ENCODE measurements at places on chromosomes 2 and 18. TPM values are rescaled to one million over a fixed set of nuclear protein-coding genes. Genes with fewer than 3 reads are reported as not detected.

- no peak for DNase-seq
Observed at GRCh38 chr18:57443702-57444101, 8.5 kb downstream of the ONECUT2 start.

- no peak for DNase-seq
Observed at GRCh38 chr2:17196380-17196779, 321.9 kb downstream of the RAD51AP2 start.

GRCh38 chr2:32926708-32927084 lies 20.1 kb upstream of the LTBP1 start:
- DNase-seq: no peak

GRCh38 chr2:238945433-238946150 lies 97.7 kb downstream of the TWIST2 start:
- DNase-seq: no peak

DNA sequence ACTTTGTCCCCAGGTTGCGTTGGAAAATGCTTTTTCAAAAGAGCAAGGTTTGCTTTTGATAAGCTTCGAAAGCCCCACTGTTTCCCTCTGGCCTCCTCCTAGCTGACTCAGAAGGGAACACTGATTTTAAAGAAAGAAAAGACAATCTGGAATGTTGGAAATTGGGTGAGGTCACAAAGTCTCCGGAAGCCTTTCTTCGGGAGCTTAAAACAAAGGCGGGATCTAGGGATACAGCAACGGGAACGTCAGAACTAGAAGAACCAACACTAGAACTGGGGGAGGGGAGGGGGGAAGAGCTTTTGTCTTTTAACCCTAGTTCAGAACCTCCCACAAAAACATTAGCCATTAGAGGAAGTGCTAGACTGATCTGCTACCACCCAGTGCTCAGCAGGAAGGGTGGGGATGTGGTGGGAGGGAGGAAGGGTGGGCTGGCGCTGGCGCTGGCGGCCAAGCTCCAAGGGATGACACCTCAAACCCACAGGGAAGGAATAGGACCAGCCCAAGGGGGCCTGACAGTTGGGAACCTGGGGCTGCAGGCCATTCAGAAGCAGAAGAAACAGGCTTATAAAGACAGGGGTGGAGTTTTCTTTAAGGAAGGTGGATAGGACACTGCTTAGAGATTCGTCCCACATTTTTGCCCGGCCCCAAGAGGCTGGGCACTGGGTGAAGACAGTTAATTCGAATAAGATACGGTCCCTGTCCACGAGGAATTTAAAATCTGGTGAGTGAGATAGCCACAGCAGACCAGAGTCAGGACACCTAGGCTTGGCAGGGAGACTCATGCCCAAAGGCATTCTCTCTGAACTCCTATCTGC lies 1.7 kb downstream of the TMSB10 start:
- DNase-seq: no peak

- DNase-seq: peak; percentile 42
Observed at GRCh38 chr2:20582600-20583221, 68.2 kb downstream of the HS1BP3 start.

DNA sequence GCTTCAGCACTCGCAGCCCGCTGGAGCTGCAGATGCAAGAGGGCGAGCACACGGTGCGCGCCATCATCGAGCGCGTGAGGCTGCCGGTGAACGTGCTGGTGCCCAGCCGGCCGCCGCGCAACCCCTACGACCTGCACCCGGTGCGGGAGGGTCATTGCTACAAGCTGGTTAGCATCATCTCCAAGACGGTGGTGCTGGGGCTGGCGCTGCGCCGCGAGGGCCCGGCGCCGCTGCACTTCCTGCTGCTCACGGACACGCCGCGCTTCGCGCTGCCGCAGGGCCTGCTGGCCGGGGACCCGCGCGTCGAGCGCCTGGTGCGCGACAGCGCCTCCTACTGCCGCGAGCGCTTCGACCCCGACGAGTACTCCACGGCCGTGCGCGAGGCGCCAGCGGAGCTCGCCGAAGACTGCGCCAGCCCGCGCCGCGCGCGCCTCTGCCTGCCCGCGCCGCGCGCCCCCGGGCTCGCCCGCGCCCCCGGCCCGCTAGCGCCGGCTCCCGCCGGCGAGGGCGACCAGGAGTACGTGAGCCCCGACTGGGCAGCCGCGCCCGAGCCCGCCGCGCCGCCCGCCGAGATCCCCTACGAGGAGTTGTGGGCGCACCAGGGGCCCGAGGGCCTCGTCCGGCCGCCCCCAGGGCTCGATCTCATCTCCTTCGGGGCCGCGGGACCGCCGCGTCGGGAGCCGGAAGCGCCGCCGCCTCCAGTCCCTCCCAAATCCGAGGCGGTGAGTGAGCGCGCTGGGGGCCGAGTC lies 11.8 kb downstream of the GAREM2 start:
- DNase-seq: peak; percentile 89

- no peak for DNase-seq
Observed at GRCh38 chr18:71625556-71626090, 918.5 kb downstream of the CBLN2 start.

DNA sequence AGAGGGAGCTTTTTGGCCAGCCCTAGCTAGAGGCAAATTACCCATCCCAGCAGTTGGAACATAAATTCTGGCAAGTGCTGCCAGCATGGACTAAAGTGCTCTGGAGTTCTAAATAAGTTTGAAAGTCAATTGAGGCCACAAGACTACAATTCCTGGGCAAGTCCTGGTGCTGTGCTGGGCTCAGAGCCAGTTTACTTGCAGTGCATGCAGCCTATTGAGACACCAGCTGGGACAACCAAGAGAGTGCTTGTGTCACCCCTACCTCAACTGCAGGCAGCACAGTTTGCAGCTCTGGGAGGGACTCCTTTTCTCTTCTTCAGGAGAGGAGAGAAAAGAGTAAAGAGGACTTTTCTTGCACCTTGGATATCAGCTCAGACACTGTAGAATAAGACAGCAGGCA lies 277.2 kb upstream of the TMEFF2 start:
- no peak for DNase-seq

GRCh38 chr18:55491616-55492015 lies 96.4 kb downstream of the TCF4 start:
- no peak for DNase-seq

DNA sequence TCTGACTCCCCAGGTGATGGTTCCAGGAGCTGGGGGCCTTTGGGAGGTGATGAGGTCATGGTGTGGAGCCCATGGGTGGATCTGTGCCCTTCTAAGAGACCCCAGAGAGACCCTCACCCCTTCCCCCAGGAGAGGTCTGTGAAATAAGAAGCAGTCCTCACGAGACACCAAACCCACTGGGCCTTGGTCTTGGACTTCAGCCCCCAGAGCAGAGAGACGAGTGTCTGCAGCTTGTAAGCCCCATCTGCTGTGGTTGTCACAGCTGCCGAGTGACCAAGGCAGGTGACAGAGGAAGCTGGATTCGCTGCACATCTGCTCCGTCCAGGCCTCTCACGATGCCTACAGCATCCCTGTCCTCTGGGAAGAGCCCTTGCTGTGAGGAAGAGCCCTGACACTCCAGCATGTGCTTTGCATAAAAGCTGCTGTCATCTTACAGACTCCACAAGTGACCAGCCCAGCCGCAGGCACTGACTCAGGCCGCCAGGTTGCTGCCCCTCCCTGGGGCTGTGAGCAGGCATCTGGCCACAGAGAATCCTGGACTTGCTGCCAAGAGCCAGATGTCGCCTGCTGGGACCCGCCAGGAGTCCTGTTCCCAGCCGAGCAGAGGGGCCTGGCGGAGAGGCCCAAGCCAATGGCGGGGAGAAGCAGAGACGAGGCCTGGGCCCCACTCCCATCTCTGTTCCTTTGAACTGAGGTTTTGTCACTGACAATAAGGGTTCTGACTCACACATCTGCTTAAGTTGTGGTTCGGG lies 150.8 kb downstream of the PXDN start:
- no peak for DNase-seq

DNA sequence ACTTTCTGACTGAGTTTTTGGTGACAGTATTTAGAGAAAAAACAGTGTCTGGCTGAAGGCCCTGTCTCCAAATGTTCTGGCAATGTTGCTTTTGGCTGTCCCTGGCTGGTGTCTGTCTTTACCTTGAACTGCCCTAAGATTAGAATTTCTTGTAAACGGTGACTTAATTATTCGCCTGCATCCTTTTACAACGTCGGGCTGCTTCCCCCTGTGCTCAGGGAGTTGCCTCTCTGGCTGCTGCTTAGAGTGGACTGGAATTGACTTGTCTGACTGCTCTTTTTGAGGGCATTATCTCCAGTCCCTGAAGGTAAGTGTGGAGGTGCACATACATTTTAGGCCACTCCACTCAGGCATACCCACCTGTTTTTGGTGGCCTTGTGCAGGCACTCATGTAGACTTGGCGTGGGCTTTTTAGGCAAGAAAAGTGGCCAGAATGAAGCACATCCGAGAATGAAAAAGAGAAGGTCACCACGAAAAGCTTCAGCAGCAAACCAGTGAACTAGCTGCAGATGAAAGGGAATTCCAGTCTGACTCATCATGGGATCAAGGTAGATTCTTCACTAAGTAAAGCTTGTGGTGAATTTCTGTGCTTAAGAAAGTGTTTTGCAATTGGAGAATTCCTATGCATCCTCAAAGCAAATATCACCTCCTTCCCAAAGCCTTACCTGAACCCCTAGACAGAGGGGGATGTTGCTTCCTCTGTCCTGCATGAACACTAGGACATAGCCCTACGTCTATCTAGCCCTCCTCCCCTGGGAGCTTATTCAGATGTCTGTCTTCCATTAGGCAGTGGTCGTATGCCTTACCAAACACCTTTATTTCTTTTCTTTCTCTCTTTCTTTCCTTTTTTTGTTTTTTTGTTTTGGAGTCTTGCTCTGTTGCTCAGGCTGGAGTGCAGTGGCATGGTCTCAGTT lies 230.3 kb upstream of the TRIB2 start:
- DNase-seq: no peak

DNA sequence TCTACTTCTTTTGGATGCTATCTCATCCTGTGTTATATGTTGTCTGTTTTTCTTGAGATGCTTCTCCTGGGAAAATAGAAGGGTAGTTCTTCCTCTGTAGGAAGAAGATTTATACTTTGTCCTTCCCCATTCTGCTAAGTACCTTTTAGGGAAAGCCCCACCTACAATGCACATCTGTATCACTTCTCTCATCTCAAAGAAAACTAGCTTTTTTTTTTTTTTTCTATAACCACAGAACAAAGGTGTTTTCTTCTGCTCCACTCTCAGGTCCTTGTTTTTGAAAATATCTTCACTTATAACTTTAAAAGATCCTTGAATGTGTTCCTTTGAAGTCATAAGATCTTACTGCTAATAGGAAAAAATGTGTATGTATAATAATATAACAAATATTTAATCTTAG lies 30.8 kb downstream of the CCDC150 start:
- DNase-seq: no peak

GRCh38 chr2:55232863-55233657 lies 572 bp downstream of the RPS27A start:
- DNase-seq: peak; percentile 49

GRCh38 chr2:72833084-72833714 lies 7.4 kb upstream of the EXOC6B start:
- no peak for DNase-seq

DNA sequence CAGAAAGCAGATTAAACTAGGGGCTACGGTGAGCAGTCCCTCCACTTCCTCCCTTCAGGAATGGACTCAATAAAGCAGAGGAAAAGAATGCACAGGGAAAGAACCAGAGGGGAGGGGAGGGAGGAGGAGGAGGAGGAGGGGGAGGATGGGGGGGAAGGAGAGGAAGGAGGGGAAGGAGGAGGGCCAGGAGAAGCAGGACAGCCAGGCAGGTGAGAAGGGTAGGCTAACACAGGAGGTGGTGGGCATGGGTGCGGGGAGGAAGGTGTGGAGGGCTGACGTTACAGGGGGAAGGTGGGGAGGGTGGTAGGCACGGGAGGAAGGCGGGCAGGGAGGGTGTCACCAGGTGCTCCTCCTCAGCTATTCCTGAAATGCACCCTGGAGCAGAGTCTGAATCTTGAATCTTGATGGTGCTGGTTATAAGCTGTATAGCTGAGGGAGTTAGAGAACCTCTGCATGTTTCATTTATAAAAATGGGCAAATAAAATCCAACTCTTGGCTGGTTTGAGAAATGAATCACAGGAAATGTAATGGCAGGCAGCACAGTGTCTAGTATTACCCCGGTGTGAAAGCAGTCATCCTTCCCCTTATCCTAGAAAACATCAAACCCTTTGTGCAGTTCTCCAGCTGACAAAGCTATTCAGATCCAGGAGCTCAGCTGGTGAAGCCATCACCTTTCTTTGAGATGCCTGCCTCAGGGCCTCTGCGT lies 3.4 kb downstream of the TMEM18 start:
- no peak for DNase-seq

GRCh38 chr2:138084206-138084605 lies 119.9 kb downstream of the HNMT start:
- DNase-seq: no peak

The TUBA4B gene
- not detected for total RNA-seq

The CSRNP3 gene
- total RNA-seq: 4.3 TPM

Data from pancreas (tissue), 10 donors.